Myocyte (in vitro differentiated cells): ENCODE measurements at places on chromosomes 3 and 15. TPM values are rescaled to one million over a fixed set of nuclear protein-coding genes. Genes with fewer than 3 reads are reported as not detected.

The SLC27A2 gene
- not detected in 2 replicates for total RNA-seq

The ANKRD34C gene
- 0.05 and 0.21 TPM in 2 replicates for total RNA-seq

The BOC gene
- total RNA-seq = 10.7 and 22.8 TPM in 2 replicates

The PPM1L gene
- total RNA-seq = 4.0 and 5.1 TPM in 2 replicates

The CLEC3B gene
- total RNA-seq = 0.75 TPM in 1 of 2 replicates, not detected in the other

The AP3B2 gene
- total RNA-seq = not detected in 2 replicates

The GOLGA8R gene
- 1.4 and 3.3 TPM in 2 replicates for total RNA-seq

The GOLGA6L24 gene
- total RNA-seq = not detected in 2 replicates

The NDUFB4 gene
- total RNA-seq = 81.1 and 150 TPM in 2 replicates
